ENCODE measurements at places on chromosomes 5 and 9. TPM values are rescaled to one million over a fixed set of nuclear protein-coding genes. Genes with fewer than 3 reads are reported as not detected.

Gene STC2
- total RNA-seq: 14.7 TPM

Gene IFNA5
- total RNA-seq: 0.31 TPM

Gene GFPT2
- 9.5 TPM for total RNA-seq

Gene ITGA1
- total RNA-seq: 23.6 TPM

Gene ENTPD8
- not detected for total RNA-seq

Gene NUTM2G
- total RNA-seq: not detected

Gene CA9
- total RNA-seq: 0.86 TPM

Gene SPACA9
- total RNA-seq: 4.1 TPM

Gene TICAM2
- 1.7 TPM for total RNA-seq

Gene RLN2
- 3.5 TPM for total RNA-seq

Gene OR13C3
- not detected for total RNA-seq

Gene GDNF
- not detected for total RNA-seq

Gene HK3
- 2.3 TPM for total RNA-seq
